ENCODE measurements at places on chromosomes 2 and 18.

GRCh38 chr2:71538241-71538640 is 84.9 kb downstream of the DYSF start:
- no peak for DNase-seq

DNA sequence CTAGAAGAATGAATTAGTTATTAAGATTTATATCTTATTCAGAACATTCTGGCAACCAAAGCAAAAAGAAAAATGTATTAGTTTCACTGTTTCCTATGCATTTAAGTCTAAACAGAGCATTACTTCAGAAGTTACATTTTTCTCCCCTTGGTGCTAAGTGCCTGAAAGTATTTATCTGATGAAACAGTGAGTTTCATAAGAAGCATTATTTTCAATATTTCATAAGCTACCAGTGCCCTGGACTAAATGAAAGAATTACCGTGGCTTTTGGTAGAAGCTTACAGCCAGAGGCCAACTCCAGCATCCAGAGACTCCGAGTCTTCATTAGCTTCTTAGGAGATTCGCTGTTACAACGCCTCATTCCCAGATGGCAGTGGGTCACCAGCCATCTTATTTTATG is 97.6 kb downstream of the LYPD6B start:
- no peak for DNase-seq

GRCh38 chr2:236273126-236273525 is 8.9 kb upstream of the ASB18 start:
- DNase-seq = no peak

GRCh38 chr2:239830121-239831000 is 194.8 kb downstream of the NDUFA10 start:
- DNase-seq = no peak

DNA sequence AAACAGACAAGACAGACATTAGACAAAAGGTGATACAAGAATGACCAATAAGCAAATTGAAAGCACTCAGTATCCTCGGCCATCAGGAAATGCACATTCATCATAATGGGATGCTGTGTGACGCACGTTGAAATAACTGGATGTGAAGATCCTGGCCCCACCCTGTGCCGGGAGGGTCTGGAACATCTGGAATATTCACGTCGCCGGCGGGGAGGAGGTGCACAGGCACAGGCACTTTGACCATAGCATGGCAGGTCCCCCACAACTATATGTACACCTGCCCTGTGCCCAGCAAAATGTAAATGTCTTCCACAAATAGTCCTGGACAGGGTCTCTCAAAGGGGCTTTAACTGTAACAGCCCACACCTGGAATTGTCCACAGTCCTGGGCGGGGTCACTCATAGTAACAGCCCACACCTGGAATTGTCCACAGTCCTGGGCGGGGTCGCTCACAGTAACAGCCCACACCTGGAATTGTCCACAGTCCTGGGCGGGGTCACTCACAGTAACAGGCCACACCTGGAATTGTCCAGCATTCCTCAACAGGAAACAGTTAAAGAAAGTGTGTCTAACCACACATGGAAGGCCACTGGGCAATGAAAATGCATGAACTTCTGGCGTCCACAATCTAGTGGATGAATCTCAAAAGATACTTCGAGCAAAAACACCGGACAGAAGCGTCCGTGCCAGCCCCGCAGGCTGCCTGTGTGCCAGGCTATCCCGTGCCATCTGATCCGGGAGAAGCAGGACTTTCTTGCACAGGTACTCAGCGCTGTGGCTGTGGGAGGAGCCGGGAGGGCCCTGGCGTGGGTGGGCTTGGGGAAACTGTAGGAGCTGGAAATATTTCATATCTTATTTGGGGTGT is 113.4 kb downstream of the RTP5 start:
- DNase-seq = no peak

DNA sequence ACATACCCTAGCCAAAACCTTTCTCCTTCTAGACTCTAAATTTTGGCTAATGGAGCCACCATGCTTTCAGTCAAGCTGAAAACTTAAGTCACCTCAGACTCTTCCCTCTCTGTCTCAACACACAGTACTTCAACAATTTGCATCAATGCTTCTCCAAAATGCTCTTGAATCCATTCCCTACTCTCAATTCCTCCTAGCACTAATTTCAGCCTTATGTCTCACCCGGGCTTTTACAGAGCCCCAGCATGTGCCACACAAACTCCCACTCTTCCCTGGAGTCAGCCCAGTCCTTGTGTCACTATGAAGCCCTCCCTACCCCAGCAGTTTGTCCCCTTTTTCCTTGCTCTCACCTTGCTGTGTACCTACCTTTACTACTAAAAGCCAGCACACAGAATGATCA is 38.7 kb downstream of the AAK1 start:
- DNase-seq = no peak

DNA sequence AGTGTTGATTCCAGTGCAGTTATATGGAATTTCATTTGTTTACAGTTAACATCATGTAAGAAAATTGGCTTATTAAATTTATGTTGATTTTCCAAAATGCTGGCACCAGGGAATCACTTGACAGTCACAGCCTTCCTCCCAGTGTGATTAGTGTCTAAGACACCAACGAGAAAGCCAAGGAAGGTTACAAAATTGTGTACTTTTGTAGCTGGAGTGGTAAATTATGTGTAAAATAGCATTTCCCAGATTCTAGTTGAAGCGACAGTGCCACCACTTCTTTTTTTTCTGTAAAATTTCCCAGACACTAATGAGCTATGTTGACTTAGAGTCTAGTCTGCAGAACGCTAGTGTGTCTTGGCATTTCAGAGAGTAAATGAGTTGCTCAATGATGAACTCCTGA is 101.3 kb downstream of the NCK2 start:
- DNase-seq = no peak

- DNase-seq = no peak
Observed at GRCh38 chr18:63421514-63421913, 762 bp downstream of the VPS4B start.

- DNase-seq = no peak
Observed at GRCh38 chr18:48858676-48859075, 92.1 kb downstream of the SMAD7 start.

GRCh38 chr18:61333271-61333745 is at the start of gene CDH20:
Gene CDH20, plus strand, starts transcription at chr18:61333430.
- DNase-seq = no peak

GRCh38 chr18:8741532-8741931 is 36.2 kb downstream of the MTCL1 start:
- no peak for DNase-seq

DNA sequence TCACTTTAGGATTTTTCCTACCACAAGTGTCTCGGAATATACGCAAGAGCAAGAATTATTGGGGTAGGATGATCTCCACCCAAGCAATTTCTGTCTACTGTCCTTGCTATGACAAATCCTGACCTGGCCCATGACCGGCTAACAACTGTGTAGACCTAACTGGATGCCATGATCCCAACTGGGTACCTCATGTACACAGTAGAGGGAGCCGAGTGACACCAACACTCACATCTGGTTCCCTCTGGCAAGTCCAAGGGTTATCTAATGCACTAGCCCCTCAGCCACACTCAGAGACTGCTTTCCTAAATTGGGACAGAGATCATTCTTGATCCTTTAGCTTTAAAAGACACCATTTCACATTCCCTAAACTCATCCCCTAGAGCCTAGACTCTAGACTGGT is 60.7 kb upstream of the ZNF532 start:
- no peak for DNase-seq

GRCh38 chr18:42373584-42373983 is 418.6 kb downstream of the PIK3C3 start:
- no peak for DNase-seq

- no peak for DNase-seq
Observed at GRCh38 chr2:72969706-72970105, 52.4 kb downstream of the EMX1 start.

DNA sequence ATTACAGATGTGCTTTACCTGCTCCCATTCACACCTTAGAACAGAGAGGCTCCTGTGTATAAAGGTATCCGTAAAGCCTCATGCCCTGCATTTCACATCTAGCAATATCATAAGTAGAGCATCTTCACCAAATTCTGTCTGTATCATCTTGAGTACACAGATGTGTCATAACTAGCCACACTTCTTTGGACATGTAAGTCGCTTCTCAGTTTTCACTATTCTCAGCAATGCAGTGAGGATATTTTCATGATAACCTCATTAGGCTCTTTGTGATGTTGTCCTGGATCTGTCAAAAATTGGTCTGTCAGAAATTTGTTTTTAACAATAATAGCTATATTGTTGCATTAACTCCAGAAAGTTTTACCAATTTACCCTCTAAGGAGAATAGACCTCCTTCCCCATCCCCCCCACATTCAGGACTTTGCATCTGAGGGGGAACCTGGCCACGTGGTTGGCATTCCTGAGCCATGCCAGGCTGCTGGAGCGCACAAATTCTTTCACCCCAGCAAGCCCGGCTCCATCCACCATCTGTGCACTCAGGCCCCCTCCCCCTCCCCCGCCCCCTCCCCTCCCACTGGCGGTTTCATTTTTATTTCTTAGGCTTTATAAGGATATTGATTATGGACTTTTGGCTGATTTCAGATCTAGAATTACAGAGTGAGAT is 34.1 kb downstream of the AGAP1 start:
- DNase-seq = no peak

DNA sequence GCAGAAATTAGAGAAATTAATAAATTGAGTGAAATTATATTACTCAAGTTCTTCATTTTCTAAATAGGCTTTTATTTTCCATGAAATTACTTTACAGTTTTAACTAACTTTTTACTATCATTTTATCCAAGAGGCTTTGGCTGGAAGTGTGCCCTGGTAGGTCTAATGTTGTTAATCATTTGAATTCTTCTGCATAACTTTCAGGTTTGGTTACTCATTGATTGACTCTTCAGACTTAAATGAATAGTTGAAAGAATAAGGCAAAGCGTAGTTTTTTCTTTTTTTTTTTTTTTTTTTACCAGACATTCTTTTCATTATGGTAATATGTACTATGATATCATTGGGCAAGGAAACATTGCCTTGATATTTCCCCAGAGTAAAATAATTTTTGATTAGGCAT is 228.4 kb upstream of the MMADHC start:
- DNase-seq = no peak

GRCh38 chr2:43111788-43112554 is 114.4 kb downstream of the ZFP36L2 start:
- DNase-seq = no peak

DNA sequence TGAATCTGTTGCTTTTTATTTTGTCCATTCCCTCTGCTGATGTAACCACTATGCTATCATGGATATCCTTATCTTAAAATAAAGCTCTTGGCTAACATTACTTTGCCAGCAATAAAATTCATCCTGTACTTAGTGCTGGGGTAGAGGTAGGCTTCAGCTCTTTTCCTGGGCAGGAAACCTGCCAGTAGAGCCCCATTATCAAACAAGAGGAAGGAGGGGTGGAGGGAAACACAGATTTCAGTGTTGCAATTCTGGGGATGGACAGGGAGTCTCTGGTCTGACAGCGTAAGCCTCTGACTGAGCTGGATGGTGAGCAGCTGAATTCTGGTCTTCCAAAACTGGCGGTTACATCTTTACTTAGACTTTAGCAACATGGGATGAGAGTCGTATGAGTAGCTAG is 47.5 kb downstream of the CASP8 start:
- no peak for DNase-seq

DNA sequence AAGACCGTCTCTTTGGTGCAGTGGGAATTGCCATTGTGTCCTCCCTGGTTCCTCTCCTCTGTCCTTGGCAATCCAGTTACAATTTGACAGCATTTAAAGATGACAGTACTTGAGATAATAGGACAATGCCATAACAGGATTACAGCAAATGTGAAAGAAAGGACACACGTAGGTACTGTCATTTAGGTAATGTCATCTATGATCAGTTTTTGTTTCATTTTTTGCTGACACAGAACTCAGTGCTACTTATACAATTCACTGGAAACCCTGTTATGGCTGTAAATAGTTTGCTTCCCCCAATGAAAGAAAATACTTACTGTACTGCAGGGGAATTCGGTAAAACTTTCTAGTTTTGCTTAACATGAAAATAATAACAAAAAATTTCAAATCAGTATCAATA is 65.2 kb downstream of the BCL11A start:
- DNase-seq = no peak

GRCh38 chr2:66535574-66536289 is 100.8 kb downstream of the MEIS1 start:
- no peak for DNase-seq

DNA sequence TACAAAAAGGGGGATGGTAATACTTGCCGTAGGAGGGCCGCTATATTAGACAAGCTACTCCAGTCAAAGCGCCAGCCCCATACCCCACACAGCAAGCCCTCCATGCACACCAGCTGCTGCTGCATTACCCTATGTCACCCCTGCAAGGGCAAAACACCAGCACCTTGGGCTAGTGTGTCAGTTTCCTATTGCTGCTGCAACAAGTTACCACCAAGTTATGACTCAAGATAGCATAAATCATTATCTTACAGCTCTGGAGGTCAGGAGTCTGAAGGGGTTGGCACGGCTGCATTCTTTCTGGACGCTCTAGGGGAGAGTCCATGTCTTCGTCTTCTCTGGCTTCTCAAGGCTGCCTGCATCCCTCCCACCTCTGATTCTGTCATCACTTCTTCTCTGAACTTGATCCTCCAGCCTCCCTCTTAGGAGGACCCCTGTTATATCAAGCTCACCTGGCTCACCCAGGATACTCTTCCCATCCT is 88.6 kb upstream of the ACAA2 start:
- no peak for DNase-seq

DNA sequence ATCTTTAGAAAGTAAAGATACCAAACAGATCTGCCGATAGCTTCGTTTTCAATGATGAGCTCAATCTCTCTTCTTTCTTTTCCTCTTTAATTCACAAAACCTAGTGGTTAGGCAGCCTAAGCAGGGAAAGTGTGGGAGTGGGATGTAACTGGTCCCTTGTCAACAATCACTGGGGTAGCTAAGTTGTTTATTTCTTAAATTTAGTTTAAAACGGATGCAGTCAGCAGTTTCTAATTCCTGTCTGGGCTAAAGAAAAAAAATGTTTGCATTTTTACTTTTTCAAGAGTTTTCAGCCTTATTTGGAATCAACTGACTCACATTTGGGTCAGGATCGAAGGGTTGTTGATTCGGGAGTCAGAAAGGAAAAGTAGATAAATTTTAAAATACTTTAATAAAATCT is 137.7 kb upstream of the TACR1 start:
- DNase-seq = no peak

GRCh38 chr2:33108483-33109443 is 162.0 kb downstream of the LTBP1 start:
- DNase-seq = no peak

GRCh38 chr2:129934044-129934822 is 45.2 kb upstream of the RAB6C start:
- no peak for DNase-seq

DNA sequence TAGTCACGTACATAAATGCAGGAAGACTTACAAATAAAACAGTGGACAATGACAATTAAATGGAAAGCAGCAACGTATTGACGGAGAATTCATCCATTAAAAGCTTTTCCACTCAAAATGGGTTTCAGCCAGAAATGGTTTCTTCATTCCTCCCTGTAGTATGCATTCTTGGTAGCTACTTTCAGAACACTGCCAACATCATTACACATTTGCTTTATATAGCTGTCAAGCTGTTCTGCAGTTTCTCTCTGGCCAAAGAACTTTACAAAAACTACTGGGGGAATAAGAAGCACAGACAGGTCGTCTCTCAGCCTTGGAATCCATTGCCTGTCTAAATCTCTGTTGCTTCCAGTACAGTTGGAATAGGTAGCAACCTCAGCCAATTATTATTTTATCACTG is 84.1 kb upstream of the NCKAP5 start:
- no peak for DNase-seq

Measured in stimulated activated CD8-positive, alpha-beta memory T cell treated with anti-CD3 and anti-CD28 coated beads, Interleukin-12 subunit alpha, Interleukin-12 subunit beta, amount 100 ng/mL, for 1 hour (primary cell).